Brain (organoid and tissue), 16 donors: ENCODE measurements at places on chromosomes 1 and 21. TPM values are rescaled to one million over a fixed set of nuclear protein-coding genes. Genes with fewer than 3 reads are reported as not detected.

- DNase-seq, result no peak
These were observed 41.6 kb downstream of the OLIG1 start for GRCh38 chr21:33111577-33111976.

GRCh38 chr1:221356693-221357092, 385.2 kb downstream of the DUSP10 start:
- no peak for DNase-seq

DNA sequence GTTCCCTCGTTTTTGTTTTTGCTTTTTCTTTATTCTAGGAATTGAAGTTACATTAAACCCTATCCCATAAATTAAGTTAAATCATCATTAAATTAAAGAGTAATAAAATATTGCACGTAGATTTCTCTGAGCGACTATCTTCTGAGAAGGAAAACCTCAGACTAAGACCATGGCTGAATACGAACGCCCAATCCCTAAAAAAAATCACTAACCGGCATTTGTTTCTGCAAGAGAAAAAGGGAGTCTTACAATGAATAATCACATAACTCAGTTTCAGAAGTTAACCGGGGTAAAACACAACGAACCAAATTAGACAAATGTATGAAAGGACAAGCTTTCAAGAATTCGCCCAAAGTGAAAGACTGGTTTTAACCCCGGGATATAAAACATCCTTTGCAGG, 1.3 kb downstream of the PIK3R3 start:
- peak; percentile 61 for DNase-seq

Gene IL22RA1
- polyA plus RNA-seq, result not detected

Gene RHEX
- polyA plus RNA-seq, result not detected
